AG04450 (cell line): ENCODE measurements at places on chromosomes 6 and 20.

DNA sequence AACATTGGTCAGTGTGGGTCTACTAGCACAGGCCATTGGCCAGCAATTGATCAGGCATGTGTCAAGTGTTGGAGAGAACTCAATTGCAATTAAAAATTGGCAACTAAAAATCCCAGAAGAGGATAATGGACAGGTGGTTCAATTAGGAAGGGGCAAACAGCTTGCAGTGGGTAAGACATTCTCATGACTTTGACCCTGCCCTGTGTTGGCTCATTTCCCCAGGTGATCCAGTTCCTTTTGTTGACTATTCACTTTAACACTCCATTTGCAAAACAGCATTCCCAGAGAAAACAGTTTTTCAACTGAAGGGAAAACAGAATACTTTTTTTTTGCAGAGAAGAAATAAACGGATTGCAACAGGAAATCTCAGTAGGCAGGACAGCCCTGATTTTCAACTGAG, 28.9 kb upstream of the SCGN start:
- DNase-seq, result no peak

- DNase-seq, result no peak
Observed at GRCh38 chr6:165571068-165571682, 91.9 kb downstream of the PDE10A start.

- DNase-seq, result no peak
Observed at GRCh38 chr6:169156108-169156792, 97.4 kb downstream of the THBS2 start.

DNA sequence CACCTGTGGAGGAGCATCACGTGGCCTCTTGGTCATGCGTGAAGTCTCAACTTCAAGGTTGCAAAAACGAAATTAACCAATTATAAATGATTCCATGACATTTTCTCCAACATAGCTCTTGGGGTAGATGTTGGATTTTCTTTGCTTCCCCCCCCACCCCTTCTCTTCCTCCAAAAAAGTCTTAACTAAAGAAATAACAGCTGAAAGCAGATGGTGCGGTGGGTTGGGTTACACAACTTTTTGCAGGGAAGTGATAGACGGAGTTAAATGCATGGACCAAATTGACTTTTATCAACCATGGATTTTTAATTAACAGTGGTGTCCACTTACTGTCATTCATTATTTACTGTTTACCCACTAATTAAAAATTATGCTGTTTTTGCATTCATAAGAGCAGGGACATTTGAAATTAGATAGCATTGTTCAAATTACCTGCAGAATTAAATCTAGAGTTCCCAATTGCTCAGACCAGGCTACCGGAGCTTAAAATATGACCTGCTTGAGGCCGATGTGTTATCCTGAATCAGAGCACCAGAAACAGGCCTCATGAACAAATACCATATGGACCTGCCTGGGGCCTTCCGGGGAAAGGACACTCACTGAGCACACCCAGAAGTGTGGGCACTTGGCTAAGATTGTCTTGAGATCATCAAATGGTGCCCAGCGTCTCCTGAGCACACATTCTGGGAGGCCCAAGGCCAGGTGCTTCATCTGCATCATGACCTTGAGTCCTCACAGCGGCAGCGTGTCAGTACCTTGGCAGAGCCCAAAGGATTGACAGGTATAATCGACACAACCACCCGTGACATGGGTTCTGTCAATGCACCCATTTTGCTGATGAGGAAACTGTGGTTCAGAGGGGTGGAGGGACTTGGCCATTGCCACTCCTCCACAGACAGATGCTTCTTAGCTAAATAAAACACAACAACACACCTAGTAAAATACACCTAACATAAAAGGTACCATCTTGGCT, 41.5 kb downstream of the APCDD1L start:
- no peak for DNase-seq

- no peak for DNase-seq
Observed at GRCh38 chr6:148112851-148113319, 229.8 kb upstream of the SASH1 start.

GRCh38 chr6:24982231-24982630, 46.5 kb upstream of the RIPOR2 start:
- no peak for DNase-seq

DNA sequence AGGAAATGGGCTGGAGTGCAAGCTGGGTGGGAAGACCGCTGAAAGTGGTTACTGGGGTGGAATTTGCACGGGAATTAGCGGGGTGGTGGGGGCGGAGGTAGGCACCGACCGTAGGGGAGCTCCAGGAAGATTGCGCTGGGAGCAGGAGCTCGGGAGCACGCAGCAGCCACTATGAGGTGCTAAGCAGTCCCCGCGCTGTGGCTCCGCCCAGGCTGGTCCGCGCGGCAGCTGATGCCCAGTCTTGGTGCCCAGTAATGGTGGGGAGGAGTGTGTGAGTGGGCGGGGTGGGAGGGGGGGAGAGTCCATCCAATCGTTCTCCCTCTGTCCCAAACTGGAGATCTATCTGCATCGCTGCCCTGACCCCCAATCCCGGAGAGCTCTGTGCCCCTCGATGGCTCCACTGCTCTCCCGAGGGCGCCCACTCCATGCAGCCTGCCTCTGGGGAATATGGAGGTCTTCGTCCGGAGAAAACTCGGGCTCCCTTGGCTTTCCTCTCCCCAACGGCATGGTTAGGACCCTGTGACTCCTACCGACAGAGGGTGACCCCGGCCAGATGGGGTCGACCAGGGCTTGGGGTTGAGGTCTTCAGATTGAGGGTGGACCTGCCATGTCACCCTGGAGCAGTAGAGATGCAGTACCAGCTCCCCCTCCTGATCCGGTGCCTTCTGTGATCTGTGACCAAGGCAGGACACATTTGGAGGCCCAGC, 5.3 kb downstream of the TP53TG5 start:
- no peak for DNase-seq

DNA sequence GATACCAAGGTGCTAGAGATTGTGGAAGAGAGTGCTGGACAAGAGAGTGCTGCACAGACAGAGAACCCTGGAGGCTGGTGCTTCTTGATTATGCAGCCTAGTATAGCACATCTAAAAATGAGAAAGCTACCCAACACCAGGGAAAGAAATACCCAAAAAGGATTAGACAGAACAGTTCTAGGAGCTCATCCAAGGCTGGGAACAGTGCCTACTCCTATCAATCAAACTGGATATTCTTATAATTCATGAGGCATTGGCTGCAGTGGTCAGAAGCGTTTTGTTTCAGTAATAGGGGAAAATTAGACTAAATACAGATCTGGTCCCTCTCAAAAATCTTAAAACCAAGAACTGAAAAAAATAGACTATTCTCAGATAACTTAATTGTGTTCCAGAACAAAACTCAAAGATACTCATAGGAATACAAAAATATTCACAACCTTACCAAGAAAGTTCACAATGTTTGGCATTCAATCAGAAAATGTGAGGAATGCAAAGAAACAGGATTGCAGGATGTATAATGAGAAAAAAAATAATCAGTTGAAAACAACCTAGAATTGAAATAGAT, 222.9 kb downstream of the EPHA7 start:
- no peak for DNase-seq

DNA sequence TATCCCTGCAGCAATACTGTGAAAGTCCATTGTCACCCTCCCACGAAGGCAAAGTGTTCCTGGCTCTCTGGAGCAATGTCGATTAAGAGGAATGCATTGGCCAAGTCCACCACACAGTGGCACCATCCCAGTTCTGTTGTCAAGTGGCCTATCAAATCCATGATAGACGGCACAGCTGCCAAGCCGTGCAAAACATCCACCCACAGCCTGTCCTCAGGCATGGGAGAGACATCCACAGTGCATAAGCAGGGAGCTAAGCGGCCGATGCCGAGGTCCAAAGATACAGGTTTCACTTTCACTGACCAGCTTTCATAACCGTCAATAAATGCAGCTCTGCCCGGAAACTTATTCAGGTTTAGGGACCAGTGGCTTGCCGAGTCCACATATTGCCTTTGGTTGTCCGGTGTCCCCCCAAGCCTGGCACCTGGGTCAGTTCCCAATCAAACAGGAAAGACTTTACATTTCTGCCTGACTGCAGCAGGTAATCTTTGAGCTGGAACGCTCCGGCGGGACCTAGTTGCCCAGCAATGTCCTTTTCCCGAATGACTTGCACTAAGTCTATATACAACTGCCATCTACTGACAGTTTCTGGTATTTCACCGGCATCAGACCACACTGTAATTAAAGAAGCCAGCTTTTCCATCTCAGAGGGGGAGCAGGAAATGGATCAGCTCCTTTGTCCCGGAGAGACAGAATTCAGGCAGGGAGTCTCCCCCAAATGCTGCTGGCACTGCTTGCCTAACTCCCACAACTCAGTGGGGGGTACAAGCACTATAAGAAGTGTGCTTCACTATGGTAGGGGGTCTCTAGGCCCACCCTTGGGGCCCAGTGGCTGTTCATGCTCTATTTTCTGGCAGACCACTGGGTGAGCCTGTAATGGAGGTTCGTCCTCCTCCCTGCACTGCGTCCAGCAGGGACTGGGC, 6.3 kb downstream of the ZKSCAN3 start:
- DNase-seq, result peak; percentile 82

DNA sequence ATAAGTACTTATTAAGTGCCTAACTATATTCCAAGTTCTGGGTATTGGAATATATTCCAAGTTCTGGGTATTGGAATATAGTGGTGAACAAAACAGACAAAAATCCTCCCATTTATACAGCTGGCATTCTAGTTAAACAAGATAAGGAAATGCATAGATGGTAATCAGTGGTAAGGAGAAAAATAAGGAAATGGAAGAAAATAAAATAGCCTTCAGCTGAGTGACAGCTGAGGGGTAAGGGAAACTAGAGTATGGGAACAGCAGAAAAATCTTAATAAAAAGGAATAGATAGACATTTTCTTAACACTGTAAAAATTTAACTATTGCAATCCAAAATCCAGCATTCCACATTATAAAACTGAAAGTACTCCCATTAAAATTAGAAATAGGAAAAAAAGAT, 17.2 kb upstream of the WFDC10A start:
- DNase-seq, result no peak

GRCh38 chr20:36093025-36093803, 61.3 kb upstream of the EPB41L1 start:
- no peak for DNase-seq

DNA sequence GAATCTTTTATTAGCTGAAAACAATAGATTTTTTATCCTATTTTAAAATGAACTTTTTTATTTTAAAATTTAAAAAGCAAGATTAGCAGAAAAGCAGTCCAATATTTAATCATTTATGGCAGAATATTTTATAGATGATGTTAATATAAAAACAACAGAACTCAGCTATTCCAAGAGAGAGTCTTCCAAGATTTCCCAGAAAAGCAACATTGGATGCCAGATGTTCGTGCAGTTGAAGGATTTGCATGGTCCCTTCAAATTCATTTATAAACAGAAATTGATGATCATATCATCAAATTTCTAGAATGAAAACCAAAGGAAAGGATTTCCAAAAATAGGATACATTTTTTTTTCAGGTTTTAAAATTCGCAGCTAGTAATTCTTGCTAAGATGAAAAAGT, 25.4 kb upstream of the CNKSR3 start:
- DNase-seq, result no peak

GRCh38 chr6:134787261-134787877, 162.5 kb downstream of the ALDH8A1 start:
- no peak for DNase-seq

DNA sequence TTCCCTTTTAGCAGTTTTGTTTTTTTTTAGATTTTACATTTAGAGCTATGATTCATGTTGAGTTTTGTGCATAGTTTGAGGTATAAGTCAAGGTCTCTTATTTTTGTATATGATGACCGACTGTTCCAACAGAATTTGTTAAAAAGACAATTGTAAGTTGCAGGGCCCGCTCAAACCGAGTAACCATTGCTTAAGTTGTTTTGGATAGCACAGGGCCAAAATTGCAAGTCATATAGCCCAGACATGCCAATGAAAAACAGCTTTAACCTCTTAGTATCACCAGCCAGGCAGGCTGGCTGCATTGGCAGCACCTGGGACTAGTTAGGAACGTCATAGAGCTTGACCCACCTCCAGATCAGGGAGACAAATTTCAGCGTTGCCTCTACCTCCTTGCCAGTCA, 47.3 kb downstream of the PFDN4 start:
- DNase-seq, result peak; percentile 11

DNA sequence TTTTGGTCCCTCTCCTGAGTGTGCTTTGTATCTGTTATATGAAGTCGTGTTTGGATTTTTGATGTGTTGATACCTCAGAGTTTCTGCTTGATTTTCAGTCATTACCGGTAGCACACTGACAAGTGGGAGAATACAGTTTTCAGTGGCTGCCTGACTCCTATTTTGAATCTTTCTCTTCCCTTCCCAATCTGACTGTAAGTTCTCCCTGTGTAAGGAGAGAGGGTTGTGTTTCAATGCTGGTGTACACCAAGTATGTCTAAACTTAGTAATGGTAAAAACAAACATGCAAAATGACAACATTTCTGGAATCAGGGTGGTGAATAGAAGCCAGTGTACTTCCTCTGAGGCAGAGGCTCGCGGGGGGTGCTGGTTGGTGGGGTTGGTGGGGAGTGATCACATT, 103.4 kb downstream of the HIVEP1 start:
- no peak for DNase-seq

DNA sequence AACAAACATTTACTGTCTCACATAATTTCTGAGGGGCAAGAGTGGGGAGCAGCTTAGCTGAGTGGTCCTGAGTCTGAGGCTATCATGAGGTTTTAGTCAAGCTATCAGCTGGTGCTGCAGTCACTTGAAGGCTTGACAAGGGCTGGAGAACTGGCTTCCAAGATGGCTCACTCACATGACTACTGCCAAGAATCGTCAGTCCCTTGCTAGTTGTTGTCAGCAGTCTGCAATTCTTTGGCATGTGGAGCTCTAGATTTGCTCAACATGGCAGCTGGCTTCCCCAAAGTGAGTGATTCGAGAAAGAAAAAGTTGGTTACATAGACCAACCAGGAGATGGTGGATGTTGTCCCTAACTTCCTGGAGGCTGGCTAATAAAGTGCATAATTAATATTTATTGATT, 2.8 kb upstream of the LRRC1 start:
- no peak for DNase-seq

DNA sequence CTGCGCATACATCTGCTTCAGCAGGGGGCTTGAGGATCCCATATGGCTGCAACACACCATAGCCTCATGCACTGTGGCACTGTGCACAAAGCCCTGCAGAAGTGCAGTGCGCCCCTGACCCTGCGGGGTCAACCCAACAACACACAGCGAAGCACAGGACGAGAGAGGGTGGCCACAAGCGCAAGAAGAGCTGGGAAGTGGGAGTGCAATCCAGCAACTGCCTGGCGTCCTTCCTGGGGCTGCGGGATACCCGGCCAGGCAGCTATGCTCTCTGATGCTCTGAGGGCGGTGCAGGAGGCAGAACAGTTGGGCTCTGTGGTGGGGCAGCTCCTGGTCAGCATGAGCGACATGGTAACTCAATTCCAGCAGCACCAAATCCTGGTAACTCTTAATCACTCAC, 5.6 kb upstream of the ACSS1 start:
- no peak for DNase-seq

- DNase-seq, result no peak
Observed at GRCh38 chr6:131135244-131136020, at the start of gene AKAP7. Gene AKAP7 (plus strand): TSS chr6:131135467. CDS start chr6:131135764, 297 bp downstream.

DNA sequence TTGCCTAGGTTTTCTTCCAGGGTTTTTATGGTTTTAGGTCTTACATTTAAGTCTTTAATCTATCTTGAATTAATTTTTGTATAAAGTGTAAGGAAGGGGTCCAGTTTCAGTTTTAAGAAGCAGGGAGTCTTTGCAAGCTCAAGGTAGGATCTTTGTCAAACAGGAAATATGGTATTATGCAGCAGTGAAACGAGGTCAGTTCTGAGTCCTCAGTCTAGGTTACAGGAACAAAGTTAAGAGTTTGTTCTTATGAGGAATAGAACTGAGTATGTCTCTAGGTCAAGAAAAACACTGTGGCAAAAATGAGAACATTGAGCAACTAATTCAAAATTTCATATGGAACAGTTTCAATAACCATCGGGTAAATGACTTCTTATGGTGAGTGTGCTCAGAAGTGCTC, 63.6 kb downstream of the GCLC start:
- no peak for DNase-seq
